Vagina (tissue), 2 donors: ENCODE measurements at places on chromosomes 3 and 15.
A peak's percentile ranks its signal among the peaks of the same experiment; 100 is the strongest.

DNA sequence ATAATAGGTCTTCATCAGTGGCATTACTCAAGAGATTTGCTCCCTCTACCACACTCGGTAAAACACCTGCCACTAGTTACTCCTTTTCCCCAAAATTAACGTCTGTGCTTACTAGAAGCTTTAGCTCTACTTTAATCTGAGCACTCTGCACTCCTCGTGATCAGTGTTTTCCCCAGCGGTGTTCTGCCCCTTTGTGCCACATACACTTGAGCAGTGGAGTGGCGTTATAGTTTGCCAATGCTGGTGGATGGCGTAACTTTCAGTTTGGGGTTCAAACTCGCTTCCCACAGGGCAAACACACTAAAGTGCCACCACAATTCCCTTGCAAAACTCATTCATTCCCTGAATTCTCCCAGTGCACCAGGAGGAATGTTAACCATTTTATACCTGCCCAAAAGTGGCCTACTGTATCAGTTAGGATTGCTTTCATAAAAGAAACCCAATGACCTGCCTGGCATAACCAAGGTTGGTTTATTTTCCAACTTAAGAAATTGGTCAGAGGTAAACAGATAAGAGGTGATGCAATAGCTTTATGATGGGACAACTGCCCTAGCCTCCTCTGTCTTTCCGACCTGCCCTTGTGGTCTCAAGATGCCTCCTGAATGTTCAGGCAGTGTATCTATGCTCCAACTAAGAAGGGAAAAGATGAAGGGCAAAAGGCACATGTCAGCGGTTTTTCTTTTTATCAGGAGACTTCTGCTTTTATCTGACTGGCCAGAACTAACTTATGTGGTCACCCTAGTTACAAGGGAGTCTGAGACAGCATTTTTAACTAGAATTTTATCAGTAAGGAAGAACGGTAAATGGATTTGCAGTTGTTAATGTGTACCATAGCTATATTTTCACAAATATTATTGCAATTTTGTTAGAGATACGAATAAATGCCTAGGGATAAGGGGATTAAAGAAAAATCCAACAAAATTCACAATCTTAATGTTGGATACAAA is 83.9 kb downstream of the FSIP1 start:
- no peaks in the 10 kb centered on the region for H3K36me3 ChIP-seq
- no peak overlapping the region for H3K27ac ChIP-seq
- no peak overlapping the region for H3K4me3 ChIP-seq
- H3K4me1 ChIP-seq = no peaks in the 10 kb centered on the region
- no peak for DNase-seq

- H3K27me3 ChIP-seq = no peaks in the 10 kb centered on the region
- H3K36me3 ChIP-seq = no peaks in the 10 kb centered on the region
- DNase-seq = no peak
- peak within 1 kb of the TSS; percentile 89 for H3K27ac ChIP-seq
- peak within 1 kb of the TSS; percentile 56 for H3K4me3 ChIP-seq
These were observed at the start of gene DNAJA4 for GRCh38 chr15:78264304-78265136. Gene DNAJA4 (plus strand): TSS chr15:78264562. CDS start chr15:78264764, 202 bp downstream.

GRCh38 chr15:24832282-24832681 is 122.5 kb upstream of the SNRPN start:
- no peak overlapping the region for H3K27ac ChIP-seq
- H3K4me1 ChIP-seq = no peaks in the 10 kb centered on the region
- no peaks in the 10 kb centered on the region for H3K36me3 ChIP-seq

DNA sequence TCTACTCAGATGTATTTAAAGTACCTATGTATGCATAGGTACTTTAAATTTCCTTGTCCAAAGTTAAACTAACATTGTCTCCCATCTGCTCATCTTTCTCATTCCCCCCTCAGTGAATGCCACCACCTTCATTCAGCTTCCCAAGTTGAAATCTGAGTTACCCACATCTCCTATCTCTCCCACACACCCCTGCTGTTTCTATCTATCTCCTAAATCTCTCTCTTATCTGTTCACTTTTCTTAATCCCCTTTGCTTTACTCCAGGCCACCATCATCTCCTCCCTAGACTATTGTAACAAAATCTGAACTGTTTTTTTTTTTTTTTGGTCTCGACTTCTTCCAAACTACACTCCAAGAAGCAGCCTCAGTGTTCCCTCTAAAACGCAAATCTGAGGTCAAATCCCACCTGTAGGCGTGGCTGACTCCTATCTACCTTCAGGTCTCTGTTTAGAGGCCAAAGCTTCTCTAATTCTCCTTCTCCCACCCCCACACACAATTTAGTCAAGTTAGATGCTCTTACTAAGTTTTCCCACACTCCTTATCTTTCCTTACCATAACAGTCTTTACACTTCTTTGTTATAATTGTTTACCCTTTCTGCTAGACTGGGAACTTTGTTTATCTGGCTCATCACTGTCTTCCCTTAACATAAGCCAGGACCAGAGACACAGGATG is 3.5 kb upstream of the NEO1 start:
- no peaks in the 10 kb centered on the region for H3K27me3 ChIP-seq
- H3K36me3 ChIP-seq = no peaks in the 10 kb centered on the region

DNA sequence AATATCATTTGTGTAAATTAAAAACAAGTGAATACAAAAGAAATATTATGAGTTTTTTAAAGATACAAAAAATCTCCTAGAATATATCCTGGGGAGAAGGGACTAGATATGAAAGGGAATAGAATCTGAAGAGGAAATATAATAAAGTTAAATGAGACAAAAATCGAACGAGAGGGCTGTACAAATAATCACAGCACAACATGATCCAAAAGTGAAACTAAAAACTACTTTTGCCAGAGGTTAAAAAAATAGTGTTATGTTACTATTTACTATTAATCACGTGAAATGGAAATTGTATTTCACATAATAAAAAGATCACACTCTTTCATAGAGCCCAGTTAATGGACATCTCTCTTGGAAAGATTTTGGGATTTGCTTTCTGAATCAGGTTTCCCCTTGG is 28.6 kb downstream of the CGGBP1 start:
- H3K27ac ChIP-seq = no peak overlapping the region
- H3K4me3 ChIP-seq = peak overlapping the region; percentile 14
- no peak for DNase-seq
- no peaks in the 10 kb centered on the region for H3K36me3 ChIP-seq
- H3K27me3 ChIP-seq = no peaks in the 10 kb centered on the region
- peaks cover 13% of the 10 kb centered on the region for H3K4me1 ChIP-seq

GRCh38 chr3:72887705-72888545 is at the start of gene GXYLT2:
Gene GXYLT2 (plus strand): TSS chr3:72888046. CDS start chr3:72888234, 188 bp downstream.
- peaks cover 46% of the 10 kb centered on the region for H3K4me1 ChIP-seq
- H3K36me3 ChIP-seq = no peaks in the 10 kb centered on the region
- peak within 1 kb of the TSS; percentile 70 for H3K27ac ChIP-seq

- no peak for DNase-seq
- H3K4me3 ChIP-seq = no peak overlapping the region
- H3K36me3 ChIP-seq = no peaks in the 10 kb centered on the region
- H3K27ac ChIP-seq = no peak overlapping the region
- H3K27me3 ChIP-seq = no peaks in the 10 kb centered on the region
- H3K4me1 ChIP-seq = peaks cover 26% of the 10 kb centered on the region
These were observed 49.0 kb downstream of the UBE2E2 start for GRCh38 chr3:23252122-23252521.

DNA sequence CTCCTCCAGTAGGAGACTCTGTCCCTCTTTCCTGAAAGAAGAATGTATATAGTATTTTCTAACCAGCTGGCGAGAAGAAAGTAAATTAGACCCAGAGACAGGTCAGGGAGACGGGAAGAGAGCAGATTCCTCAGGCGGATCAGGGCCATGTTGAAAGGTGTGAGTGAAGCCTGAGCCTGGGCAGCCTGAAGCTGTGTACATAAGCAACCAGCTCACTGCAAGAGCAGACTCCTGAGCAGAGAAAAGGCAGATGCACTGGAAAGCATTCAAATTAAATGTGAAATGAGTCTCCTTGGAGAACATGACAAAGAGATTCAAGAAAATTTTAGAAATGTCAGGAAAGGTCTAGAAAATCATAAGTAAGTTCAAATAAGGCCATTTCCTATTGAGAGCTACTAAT is 165.8 kb downstream of the GOLIM4 start:
- H3K4me1 ChIP-seq = no peaks in the 10 kb centered on the region
- no peaks in the 10 kb centered on the region for H3K36me3 ChIP-seq
- H3K27me3 ChIP-seq = no peaks in the 10 kb centered on the region
- no peak overlapping the region for H3K27ac ChIP-seq

DNA sequence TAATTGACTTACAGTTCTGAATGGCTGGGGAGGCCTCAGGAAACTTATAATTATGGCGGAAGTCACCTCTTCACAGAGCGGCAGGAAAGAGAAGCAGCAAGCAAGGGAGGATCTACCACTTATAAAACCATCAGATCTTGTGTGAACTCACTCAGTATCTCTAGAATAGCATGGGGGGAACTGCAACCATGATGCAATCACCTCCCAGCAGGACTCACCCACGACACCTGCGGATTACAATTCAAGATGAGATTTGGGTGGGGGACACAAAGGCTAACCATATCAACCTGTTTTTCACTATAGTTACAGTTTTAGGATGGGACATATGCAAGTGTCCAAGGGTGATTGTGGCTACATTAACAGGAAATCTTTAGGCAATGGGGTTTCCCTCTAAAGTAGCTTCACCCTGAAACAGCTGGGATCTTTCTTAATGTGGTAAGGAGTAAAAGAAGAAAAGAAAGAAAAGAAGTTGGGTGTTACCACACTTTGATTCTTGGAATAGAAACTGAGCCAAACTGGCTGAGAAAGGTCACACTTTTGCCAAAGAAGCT is 453.8 kb downstream of the OTOL1 start:
- H3K27me3 ChIP-seq = no peaks in the 10 kb centered on the region
- no peak for DNase-seq
- no peak overlapping the region for H3K27ac ChIP-seq
- no peak overlapping the region for H3K4me3 ChIP-seq
- no peaks in the 10 kb centered on the region for H3K4me1 ChIP-seq
- no peaks in the 10 kb centered on the region for H3K36me3 ChIP-seq

DNA sequence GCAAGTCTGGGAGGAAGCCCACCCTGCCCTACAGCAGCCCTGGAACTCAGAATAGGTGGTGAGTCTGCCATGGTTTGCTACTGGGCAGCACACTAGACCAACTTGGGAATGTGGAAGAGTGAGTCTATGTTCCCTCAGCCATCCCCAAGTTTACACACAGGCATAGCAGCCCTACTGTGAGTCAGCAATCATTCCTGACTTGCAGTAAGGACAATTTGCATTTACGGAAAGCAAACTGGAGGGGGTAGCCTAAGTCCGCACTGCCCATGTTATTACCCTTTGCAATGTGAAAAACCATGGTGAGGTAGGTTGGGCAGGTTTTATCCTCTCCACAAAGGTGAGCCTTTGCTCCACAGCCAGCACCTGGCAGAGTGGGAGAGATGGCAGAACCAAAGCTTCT is 4.6 kb downstream of the TCTA start:
- H3K27me3 ChIP-seq = no peaks in the 10 kb centered on the region
- H3K4me1 ChIP-seq = peaks cover 35% of the 10 kb centered on the region
- no peak for DNase-seq

DNA sequence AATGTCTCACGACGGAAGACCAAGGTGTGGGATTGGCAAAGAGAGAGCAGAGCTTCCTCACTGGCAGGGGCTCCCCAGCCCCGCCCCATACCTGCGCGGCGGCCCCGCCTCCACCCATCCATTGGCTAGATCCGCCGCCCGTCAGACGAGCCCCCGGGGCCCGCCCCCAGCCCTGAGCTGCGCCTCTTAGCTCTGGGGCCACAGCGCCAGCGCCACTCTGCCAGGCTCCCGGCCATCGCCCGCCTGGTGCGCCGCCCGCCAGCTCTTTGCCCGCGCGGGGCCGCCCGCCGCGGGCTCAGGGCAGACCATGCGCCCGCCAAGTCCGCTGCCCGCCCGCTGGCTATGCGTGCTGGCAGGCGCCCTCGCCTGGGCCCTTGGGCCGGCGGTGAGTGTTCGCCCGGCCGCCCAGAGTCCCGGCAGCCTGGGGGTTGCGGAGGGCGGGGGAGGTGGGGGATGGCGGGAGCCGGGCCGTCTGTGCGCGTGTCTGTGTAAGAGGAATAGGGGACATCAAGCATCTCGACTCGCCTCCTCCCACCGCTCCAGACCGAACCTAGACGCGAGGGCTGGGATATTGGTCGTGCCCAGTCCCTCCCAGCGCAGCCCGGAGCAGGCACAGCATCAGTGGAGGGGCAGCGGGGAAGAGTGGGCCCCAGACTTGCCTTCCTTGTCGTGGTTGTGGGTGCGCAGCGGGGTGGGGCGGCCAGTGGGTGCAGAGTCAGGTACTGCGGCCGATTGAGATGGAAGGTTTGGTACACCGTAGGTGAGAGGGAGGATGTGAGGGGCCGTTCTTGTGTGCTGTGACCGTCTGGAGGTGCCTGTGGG is at the start of gene VIPR1:
TSS of gene VIPR1 (plus strand) at position 215 of the 822 bp plus-strand sequence. CDS start at position 308, 93 bp downstream.
- H3K27me3 ChIP-seq = no peaks in the 10 kb centered on the region
- DNase-seq = peak; percentile 77
- peak within 1 kb of the TSS; percentile 31 for H3K27ac ChIP-seq
- H3K36me3 ChIP-seq = no peaks in the 10 kb centered on the region
- H3K4me1 ChIP-seq = peaks cover 21% of the 10 kb centered on the region

GRCh38 chr3:14773691-14774128 is 45.1 kb upstream of the FGD5 start:
- no peak overlapping the region for H3K27ac ChIP-seq
- DNase-seq = peak; percentile 67
- no peaks in the 10 kb centered on the region for H3K4me1 ChIP-seq
- no peak overlapping the region for H3K4me3 ChIP-seq

GRCh38 chr3:172040078-172040980 is 951 bp downstream of the FNDC3B start:
- H3K4me1 ChIP-seq = peaks cover 35% of the 10 kb centered on the region
- no peaks in the 10 kb centered on the region for H3K27me3 ChIP-seq
- DNase-seq = no peak
- H3K4me3 ChIP-seq = peak overlapping the region; percentile 89

DNA sequence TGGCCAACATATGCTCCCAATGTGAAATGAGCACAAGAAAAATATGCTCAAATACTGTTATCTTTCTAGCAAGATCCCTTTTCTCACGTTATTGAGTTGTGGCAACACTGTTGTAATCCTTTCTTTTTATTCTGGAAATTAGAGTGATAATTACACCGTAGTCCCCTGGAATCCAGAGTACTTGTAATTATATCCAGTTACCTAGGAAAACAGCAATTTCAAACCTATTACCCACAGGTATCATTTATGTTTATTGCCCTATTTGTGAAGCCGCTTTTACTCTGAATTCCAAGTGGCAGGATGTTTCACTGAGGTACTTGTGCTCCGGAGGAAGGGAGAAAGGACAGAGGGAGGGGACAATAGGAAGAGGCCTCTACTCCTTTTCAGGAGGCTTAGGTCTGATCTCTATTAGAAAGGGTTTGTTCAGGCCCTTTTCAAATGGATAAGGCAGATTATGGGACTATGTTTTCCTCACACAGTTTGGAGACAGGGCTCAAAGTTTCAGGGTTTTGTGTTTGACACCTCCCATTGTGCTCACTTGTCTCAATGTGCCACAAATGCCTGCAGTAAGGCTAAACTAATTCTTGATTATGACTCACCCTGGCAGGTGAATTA is 646.6 kb downstream of the TUSC7 start:
- H3K36me3 ChIP-seq = no peaks in the 10 kb centered on the region
- H3K27me3 ChIP-seq = no peaks in the 10 kb centered on the region
